ENCODE measurements at places on chromosomes 2 and 18.
A peak's percentile ranks its signal among the peaks of the same experiment; 100 is the strongest.

GRCh38 chr2:239324456-239324855 lies 76.4 kb downstream of the HDAC4 start:
- DNase-seq: no peak

DNA sequence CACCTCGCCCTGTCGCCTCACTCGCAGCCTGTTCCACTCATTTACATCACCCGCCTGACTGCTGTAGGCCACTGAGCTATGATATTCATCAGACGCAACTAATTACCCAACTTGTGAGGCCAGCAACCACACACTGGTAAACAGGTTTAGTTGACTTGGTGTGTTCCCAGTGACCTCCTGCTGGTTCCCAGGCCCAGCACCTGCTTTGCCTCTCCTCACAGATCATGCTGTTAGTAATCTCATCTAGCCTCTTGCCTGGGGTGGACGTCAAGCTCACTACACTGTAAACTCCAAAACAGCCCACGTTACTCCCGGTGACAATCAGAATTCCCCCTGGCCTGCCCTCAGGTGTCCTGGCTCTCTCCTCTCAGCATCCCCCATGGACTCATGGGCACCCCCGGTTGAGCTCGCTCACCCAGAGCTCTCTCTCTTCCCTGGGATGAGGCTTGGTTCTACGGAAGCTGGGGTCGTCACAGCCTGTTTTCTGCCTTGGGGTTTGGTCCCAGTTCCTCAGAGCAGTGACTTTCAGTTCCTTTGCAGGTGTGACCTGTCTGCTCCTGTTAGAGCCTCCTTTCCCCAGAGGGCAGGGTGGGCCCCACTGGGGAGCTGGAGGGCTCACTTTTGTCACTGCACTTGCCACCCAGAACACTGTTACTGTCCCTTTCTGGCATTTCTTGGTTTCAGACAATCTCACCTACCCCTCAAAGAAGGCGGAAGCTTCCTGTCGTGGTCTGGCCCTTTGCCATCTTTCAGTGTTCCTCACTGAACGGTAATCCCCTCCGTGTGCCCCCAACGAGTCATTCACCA lies 40.3 kb downstream of the INPP5D start:
- no peak for DNase-seq

DNA sequence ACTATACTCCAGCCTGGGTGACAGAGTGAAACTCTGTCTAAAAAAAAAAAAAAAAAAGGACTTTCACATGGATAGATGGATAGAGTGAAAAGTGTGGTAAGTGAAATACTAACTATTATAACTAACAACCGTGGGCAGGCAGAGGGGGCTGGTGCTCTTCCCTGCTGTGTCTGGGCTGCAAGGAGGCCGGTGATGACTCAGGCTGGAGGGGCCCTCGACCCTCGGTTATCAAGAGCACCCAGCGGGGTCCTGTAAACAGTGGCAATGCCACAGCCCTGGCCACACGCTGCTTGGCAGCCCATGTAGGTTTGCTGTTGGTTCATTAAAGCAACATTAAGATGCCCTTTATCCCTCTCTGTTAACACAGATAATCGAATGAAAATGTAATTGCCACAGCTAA lies 184.8 kb upstream of the RAB12 start:
- no peak for DNase-seq

GRCh38 chr2:141027221-141027620 lies 1103.6 kb downstream of the LRP1B start:
- DNase-seq: no peak

DNA sequence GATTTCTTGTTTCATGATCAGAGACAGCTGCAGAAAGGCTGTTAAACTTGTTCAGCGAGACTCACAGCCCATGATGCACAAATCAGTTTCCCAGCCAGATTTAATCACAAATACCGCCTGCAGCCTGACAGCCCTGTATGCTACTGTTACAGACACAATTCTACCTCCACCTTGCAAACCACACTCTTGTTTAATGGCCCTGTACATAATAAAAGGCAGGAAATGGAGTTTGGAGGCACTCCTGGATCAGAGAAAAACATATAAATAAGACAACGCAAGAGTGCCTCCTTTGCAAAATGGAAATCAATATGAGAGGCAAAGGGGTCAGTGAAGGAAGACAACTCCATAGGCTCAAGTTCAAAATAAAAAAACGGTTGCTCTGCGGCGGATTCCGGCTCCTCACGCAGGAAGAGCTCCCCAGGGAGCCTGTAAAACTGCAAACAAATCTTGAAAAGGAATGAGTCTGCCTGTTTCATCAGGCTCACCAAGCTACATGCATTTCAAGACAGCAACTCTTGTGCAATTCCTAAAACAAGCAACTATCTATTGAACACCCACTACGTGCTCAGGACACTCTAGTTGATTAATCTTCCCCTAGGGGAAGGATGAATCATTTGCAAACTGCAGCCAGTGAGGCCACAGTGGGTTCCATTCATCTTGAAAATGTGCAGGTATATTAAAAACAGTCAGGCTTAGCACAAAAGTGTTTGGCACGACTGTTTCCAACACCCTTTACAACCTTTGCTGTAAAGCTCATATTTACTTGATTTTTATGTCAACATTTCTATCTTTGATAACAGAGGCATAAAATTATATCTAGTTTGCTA lies 37.5 kb downstream of the TBC1D8 start:
- DNase-seq: peak; percentile 72

DNA sequence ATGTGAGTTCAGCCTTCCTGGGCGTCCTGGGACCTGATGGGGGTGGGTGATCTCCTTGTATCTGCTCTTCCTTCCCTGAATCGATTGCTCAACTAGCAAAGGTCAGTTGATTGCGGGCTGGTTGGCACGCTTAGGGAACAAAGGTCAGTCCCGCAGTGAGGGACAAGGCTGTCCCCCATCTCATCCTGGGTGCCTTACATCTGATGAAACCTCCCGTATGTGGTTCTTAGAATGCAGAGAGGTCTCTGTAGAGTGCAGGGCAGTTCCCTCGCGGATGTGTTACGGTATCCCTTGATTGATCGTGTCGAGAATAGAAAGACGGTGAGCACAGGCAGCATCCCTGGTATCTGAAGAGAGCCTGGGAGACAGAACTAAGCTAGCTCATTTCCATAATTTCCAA lies 56.4 kb upstream of the RBM44 start:
- no peak for DNase-seq

- peak; percentile 93 for DNase-seq
These were observed 2.7 kb downstream of the PER2 start for GRCh38 chr2:238285653-238286082.

DNA sequence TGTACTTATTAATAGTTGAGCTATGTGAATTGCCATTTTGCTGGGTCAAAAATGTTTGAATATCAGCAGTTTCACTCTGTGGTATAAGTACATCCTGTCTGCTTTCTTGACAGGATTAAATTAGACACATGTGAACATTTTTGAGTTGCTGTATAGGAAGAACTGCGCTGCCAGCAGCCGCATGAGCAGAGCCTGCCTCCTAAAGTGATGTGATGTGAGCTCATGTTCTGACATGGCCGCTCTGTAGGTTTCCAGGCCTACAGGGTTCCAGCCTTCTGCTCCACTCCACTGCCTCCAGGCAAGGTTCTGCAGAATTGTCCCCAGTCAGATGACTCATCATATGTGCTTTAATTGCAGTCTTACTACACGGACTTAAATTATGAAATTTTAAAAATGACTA lies 119.7 kb upstream of the NFATC1 start:
- no peak for DNase-seq

DNA sequence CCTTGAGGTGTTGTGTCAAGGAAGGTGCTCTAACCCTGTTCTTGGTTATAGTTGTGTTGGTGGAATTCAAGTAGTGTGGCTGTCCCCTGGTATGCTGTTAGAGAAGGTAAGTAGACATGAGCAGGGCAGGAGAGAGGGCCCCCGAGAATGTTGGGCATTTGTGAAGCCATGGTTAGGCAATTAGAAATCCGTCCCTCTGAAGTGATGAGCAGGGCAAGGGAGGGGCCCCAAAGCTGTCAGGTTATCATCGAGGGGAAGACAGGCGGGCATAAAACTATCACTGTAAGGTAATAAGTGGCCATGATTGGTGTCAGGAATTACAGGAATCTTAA lies 5.2 kb downstream of the XRCC5 start:
- no peak for DNase-seq

DNA sequence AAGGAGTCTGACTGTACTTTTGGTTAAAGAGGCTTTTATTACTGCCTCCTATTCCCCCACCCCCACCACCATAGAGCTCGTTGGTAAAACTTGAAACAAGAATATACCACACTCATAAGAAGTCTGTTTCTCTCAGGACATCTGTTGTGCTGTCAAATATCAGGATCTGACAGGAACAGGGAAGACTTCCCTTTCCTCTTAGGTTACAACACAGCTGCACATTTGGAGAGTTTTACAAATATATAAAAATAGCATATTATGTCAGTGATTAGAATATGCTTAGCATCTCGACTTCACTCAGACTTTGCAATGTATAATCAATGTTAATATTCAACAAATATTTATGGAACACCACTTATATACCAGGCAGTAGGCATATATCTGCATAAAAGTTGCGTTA lies 439.6 kb upstream of the REG3G start:
- DNase-seq: no peak

DNA sequence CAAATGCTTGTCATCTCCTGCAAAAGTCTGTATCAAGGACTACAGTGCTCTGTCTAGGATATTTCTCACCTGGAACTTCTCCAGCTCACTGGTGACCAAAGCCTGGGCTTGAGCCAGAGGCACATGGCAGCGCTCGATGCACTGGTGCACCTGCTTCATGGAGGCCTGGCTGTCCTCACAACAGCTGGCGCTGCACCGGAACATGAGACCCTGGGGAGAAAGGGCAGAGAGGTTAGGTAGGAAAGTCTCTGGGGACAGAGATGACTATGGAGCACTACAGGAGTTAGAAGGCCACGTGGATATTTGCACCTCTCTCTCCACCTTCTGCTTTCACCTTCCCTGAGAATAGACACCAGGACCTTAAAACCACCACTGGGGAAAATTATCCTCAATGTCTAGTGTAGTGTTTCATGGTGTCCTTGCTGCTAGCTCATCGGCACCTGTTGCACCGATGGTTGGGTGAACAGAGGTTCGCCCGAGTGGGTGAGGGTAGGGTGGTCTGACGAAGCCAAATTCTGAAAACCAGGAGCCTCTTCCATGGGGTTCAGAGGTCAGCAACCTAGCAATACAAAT lies 1.0 kb downstream of the FAM136A start:
- no peak for DNase-seq

DNA sequence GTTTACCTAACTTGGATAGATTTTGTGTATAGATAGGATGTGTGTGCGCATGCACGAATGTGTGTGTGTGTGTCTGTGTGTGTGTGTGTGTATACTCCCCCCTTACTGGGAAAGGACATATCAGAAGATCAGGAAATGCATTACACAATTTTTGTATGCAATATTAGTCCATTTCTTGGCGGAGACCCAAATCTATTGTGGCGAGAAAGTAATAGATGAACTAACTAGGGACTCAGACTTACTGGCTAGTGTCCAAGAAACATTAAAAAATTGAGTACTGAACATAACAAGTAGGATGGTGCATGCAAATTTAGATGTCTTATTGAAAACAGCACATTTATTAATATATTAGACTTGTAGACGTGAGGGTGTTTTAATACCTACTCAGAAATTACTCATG lies 1036.5 kb upstream of the FANCL start:
- DNase-seq: no peak

DNA sequence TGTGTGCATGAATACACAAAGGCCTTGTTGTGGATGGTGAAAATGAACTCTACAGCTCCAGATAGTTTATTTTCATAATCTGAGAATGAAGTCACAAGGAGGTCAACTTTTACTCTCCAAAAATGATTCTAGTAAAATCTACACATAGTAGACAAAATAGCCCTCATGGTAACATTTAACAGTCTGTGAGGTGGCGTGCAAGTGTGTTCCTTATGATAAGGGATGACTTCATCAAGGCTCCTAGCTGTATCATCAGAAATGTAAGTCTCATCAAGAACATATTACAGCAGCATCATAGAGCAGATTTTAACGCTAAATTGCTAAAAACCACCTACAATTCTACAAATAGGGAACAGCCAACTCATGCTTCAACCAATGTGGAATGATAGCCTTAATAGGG lies 72.3 kb upstream of the RIOK3 start:
- DNase-seq: no peak

DNA sequence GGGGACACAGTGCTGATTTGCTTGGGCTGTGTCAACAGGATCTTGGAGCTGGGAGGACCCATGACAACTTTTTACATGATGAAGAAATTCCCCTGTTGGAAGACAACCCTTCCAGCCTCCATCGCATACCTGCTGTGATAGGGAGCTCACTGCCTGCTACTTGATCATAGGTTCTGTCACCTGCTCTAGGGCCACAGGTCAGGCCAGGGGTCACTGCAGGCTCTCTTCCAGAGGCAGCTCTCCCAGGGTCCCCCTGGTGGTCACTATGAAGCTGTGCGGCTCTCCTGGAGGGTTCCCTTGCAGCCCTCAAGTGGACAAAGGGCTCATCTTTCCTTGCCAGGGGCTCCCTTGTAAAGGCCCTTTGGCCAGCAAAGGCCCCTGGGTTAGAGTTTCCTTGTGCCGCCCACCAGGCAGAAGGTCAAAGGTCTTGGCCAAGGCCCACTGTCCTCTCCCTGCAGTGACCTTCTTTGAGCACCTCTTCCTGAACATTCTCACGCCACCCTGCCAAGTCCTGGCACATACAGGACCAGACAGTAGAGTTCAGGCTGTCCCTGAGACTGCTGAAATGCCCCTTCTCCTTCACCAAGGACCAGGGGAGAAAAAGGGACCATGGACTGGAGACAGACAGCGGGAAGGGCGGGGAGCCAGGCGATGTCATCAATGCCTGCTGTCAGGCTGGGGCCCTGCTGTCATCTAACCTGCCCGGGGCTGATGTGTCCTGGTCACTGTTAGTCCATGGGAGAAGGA lies 345.1 kb downstream of the DYSF start:
- peak; percentile 22 for DNase-seq

DNA sequence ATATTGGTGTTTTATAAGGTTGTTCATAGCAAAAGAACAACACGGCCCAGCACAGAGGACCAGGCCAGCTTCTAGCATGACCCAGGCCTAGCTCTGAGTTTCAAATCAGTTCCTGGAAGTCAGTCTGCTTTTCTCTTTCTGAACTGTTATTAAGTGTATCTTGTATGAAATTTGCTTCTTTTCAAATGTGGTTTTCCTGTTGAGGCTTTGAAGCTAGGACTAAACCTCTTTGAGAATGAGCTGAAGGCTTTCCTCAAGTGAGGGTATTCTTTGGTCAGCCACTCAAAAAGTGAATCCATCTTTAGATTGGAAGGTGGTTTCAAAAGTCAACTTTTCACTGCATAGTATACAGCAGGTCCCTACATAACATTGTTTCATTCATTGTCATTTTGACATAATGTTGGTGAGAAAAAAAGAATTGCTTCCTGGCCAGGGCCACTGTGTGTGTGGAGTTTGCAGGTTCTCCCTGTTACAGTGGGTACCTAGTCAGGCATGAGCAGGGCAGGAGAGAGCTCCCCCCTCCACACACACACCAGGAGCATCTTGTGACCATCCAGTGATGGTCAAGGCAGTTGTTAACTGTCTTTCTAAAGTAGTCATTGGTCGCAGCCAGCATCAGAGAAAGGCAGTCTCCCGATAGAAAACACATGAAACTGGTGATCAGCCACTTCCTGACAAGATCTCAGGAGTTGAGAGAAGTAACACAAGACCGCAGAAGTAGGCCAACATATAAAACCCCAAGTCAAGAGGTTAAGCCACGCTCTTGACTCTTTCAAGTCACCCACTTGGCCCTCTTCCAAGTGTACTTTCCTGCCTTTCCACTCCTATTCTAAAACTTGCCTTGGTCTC lies 6.7 kb upstream of the ACAA2 start:
- peak; percentile 9 for DNase-seq

All from HCEC 1CT (cell line).